ENCODE measurements at places on chromosomes 1 and 21.

DNA sequence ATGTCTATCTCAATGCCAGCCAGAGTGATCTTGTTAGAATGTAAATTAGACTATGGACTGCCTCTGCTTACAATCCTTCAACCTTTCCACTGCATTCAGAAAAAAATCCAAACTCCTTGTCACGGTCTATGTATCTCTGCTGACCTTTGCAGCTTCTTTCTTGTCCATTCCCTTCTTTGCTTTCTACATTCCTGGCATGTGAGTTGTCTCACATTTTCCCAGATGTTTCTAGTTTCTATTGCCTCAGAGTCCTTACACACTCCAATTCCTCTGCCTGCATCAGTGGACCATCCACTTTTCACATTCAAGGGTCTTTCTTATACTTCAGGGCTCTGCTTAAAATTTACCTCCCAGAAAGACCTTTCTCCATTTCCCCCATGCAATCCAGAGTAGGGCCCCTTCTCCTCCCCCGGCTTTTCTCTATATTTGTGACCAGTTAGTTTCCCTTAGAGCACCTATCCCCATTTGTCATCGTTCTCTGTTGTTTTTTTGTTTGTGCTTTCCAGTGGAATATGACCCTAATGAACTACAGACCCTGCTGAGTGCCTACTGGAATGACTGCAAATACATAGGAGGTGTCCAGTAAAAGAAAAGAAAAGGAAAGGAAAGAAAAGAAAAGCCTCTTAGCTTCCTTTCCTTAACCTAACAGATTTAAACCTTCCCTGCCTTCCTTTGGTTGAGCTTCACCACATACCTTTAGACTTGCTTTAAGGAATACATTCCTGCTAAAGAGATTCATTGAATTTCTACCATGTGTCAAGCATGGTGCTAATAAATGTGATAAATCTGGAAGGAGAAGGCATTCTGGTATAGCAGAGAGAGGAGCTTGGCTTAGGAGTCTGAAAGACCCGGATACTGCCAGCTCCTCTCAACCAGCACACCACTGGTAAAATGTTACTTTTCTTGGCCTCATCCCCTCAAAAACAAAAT, 102.0 kb downstream of the DIRAS3 start:
- DNase-seq, result peak; percentile 86

DNA sequence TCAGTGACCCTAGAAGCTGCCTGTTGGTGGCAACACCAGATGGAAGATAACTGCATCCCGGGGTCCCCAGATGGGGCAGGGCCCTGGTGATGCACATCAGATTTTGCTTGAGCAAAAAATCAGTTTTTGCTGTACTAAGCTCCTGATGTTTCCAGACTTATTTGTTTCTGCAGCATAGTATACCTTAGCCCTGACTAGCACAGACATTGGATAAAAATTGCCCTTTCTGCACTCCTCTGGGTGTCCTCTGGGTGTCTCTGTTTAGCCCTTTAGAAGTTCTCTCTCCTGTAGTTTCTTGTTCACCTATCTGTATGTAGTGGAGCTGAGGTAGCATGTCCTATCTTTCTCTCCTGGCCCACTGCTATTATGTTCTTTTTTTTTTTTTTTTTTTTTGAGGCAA, 30.3 kb upstream of the PLA2G2C start:
- DNase-seq, result peak; percentile 22

DNA sequence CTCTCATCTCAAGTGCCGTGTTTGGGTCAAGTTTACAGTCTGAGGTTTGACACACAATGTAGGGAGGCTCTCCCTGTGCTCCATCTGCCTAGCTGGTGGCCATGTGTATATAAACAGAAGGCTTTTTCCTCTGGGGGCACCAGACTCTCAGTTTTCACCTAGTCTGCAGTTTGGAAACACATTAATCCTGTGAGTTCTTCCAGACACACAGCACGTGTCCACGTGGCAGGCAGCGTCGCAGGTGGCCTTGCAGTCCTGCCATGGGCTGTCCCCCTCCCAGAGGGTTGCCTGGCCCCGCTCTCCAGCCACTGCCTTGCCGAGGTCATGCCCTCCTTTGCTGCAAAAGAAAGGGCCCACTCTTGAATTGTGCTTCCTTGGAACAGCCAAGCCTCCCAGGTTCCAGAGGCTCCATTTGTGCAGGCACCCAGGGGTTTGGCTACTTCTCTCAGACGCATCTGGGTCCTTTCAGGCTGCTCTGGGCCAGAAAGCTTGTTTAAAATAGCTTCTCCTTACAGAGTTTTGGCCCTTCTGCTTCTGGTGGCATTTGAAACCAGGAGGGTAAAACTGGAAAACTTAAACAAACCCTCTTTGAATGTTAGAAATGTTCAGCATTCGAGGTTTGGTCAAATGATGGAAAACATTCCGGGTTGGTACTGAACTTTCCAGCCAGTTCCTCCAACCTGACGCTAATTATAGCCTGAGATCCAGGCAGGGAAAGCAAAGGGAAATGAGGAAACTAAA, 4.4 kb upstream of the RUNX1 start:
- DNase-seq, result no peak

DNA sequence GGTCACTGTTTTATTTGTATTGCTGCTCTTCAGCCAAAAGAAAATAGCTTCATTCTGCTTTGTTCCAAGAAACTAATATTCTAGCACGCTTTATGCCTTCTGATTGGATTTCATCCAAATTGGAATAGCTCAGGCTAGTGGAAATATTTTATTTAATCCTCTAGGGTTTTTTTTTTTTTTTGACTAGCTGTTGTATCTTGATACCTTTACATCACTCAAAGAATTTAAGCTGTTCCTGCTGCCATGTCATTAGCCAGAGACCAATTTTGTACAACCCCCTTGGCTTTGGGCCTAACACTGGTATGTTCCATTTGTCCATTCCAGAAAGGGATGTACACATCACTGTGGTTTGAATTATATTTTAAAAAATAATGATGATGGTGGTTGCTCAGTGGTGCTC, 103.0 kb downstream of the DISC1 start:
- DNase-seq, result peak; percentile 36

DNA sequence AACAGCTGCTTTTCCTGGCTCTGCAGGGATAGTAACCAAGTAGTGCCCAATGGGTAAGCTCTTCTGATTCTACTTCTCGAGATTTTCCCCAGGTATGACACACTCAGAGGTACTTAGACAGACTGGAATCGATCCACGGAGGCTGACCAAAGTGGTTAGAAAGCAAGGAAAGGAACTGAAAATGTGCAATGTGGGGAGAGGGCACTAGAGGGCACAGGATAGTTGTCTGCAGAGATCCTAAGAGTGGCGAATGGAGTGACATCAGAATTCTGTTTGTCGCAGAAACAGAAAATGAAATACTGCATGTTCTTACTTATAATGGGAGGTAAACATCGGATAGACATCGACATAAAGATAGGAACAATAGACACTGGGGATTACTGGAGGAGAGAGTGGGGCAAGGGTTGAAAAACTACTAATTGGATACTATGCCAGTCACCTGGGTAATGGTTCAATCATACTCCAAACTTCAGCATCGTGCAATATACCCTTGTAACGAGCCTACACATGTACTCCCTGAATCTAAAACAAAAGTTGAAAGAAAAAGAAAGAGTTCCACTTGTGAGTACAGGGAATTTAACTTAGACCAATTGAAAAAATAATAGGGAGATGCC, 23.3 kb downstream of the CYP2J2 start:
- DNase-seq, result no peak

GRCh38 chr1:30253807-30254440, 469.5 kb downstream of the MATN1 start:
- DNase-seq, result no peak

GRCh38 chr1:169060919-169061639, 45.4 kb upstream of the ATP1B1 start:
- DNase-seq, result no peak

DNA sequence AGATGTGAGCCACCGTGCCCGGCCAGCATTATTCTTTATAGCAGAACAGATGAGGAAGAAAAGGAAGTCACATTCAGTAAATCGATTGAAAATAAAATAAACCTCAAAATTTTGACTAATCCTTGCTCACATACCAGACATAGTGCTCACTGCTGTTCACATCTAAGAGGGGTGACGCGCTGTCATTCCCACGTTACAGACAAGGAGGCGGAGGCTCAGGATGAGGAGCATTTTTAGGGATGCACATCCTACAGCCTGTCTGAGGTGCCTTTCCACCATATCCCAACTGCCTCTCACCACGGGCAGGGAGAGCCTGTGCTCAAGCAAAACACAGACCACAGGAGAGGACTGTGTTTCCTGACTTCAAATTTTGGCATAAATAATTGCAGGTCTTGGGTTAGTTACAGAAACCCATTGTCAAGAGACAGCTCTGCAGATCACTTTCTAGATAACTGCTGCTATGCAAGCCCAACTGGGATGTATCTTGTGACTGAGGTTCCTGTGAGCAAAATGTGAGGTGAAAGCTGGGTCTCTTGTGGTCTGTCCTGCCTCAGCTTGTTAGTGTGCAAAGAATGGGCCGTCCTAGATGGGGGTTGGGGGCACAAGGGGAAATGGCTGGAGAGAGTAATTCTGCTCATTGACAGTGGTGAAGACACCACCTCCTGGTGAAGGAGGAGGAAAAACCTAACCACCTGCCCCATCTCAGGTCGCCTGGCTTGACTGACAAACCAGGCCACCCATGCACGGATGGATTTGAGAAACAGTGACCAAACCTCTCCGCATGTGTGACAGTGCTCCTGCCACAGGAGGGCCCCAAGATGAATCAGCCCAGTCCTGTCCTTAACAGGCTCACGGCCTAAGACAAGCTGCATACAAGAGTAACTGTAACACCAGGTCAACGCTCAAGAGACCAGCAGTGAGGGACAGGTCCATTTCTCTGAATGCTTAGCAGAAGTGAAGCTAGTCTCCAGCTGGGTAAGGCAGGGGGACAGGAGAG, 8.2 kb downstream of the TNN start:
- peak; percentile 32 for DNase-seq

- DNase-seq, result no peak
These were observed 2.1 kb upstream of the MACO1 start for GRCh38 chr1:25428475-25429166.

DNA sequence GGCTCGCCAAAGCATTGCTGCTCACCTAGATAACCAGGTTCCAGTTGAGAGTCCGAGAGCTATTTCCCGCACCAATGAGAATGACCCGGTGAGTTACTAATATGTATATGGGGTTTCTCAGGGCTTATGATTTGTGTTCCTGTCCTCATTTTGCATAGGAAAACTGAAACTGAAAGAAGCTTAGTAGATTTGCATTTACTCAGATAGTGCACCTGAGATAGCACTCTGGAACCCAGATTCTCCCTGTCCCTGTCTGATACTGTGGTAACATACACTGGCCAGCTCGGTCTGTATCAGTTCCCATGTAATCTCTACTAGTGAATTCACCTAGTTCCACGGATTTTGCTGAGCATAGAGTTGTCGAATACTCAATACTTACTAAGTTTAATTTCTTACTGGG, 28.1 kb downstream of the DAP3 start:
- DNase-seq, result no peak

DNA sequence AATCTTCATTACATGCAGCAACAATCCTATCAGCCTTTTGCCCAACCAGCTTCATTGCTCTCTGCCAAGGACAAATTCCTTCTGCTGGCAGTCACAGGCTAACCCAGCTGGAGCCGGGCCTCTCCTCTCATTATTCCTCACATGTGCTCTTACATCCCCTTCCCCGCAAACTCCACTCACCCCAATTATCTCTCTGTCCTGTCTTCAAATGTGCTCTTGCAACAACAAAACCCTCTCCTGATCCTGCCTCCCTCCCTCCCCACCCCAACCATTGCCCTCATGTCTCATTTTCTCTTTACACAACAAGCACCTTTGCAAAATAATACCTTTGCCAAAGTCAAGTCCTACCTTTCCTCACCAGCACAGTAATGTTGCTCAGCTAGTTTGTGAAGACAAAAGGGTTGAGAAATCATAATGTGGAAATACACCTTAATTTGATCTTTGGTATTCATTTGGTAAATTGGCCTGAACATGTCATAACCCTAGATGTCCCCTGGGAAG, 36.0 kb upstream of the DHCR24 start:
- no peak for DNase-seq

All from iris pigment epithelial cell (primary cell).